ENCODE measurements at places on chromosomes 12 and 14. TPM values are rescaled to one million over a fixed set of nuclear protein-coding genes. Genes with fewer than 3 reads are reported as not detected.

Gene KLRF1
- total RNA-seq, result not detected

Gene HEBP1
- 29.4 TPM for total RNA-seq

Gene PLXNC1
- total RNA-seq, result 6.8 TPM

Gene PPFIA2
- total RNA-seq, result 2.0 TPM

Gene BTBD6
- 57.5 TPM for total RNA-seq

Gene DIO2
- total RNA-seq, result 16.1 TPM

Gene PDE3A
- total RNA-seq, result 2.6 TPM

Gene LHX5
- not detected for total RNA-seq
